ENCODE measurements at places on chromosomes 16 and 17.

DNA sequence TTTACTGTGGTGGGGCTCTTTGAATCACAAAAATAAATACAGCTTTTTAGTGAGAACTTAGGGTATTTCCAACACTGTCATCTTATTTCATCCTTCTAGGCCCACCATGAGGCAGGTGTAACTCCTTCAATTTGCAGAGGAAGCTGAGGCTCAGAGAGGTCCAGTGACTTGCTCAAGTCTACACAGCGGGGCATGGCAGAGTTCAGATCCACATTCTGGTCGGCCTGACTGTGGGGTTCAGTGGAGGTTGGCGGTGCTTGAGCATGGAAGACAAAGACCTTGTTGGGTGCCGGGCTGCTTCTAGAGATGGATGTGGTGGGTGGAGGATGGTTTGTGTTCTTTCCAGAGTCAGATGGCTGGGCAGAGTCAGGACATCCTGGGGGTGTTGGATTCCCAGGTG, 39.8 kb downstream of the PLCG2 start:
- no peak for DNase-seq

- no peak for DNase-seq
Measured at GRCh38 chr16:85093705-85094104, 18.6 kb downstream of the CIBAR2 start.

- no peak for DNase-seq
Measured at GRCh38 chr17:72545766-72546165, 424.9 kb downstream of the SOX9 start.

DNA sequence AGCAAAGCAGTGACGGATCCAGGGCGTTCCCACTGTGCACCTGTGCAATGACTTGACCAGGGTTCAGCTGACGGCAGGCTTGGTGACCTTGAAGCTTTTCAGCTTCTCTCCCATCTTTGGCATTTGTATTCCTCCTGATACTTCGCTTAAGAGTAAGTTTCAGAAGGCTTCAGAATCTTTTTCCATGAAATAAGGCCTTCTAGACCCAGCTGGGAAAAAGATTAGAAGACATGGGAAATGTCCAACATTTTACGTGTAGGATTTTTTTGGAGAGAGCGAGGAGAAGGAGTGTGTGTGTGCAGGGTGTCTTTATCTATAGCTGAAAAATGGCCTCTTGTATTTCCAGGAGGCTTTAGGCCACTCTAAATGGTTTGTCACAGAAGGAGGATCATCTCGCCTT, 104.1 kb downstream of the BANP start:
- no peak for DNase-seq

GRCh38 chr16:73813527-73813926, 483.1 kb upstream of the PSMD7 start:
- DNase-seq: no peak

GRCh38 chr17:5100832-5101231, 10.8 kb downstream of the ZNF232 start:
- DNase-seq: no peak

Data from RCC 7860 (cell line).